ENCODE measurements at places on chromosomes 1 and 21.
A peak's percentile ranks its signal among the peaks of the same experiment; 100 is the strongest.

DNA sequence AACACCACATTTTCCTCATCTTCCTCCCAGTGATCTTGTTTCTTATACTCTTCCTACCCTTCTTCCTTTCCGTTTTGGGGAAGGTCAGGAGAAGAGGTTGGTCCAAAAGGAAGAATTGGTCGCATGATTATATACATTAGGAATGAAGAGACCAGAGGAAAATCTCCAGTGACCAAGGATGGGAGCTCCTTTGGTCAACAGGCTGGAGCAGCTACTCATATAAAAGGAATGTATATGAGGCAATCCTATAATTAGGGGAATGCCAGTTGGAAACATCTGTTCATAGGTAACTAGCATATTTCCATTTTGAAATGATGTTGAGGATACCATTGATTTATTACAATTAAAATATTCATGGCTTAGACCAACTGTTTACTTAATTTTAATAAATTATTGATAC lies 114.5 kb downstream of the LRRC40 start:
- no peak for DNase-seq

DNA sequence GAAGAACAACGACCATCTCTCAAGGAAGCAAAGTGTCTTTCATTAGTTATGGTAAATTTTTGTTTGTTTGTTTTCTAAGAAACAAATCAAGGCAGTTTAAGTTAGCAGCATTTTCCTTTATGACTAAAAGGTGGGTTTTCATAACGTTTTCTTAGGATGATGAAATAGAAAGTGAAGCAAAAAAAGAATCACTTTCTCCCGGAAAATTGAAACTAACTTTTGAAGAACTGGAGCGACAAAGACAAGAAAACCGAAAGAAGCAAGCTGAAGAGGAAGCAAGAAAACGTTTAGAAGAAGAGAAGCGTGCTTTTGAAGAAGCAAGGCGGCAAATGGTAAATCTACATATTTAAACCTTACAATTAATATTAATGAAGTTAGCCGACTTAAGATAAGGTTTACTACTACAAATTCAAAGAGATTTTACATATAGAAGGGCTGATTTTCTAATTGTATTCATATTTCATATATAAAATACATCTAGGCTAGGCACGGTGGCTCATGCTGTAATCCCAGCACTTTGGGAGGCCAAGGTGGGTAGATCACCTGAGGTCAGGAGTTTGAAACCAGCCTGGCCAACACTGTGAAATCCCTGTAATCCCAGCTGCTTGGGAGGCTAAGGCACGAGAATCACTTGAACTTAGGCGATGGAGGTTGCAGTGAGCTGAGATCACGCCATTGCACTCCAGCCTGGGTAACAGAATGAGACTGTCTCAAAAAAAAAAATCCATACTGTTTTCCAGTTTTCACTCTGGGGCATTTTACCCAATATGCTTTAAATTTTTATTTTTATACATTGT lies 38.3 kb downstream of the NEXN start:
- no peak for DNase-seq

DNA sequence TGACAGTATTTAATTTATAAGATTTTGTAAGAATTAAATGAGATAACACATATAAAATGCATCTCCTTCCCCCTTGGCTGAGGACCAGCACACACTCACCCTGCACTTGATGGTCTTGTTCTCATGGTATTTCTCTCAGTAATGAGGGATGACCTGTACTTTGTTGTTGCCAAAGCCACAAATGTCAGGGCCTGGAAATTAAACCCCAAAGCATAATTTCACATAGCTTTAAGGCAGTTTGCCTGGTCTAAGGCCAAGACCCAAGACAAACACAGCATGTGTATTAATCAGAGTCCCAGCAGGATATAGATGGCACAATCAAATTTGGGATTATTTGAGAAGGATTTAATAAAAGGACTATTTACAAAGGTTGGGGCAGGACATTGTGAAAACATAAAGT lies 48.6 kb upstream of the EPS15 start:
- DNase-seq = no peak

DNA sequence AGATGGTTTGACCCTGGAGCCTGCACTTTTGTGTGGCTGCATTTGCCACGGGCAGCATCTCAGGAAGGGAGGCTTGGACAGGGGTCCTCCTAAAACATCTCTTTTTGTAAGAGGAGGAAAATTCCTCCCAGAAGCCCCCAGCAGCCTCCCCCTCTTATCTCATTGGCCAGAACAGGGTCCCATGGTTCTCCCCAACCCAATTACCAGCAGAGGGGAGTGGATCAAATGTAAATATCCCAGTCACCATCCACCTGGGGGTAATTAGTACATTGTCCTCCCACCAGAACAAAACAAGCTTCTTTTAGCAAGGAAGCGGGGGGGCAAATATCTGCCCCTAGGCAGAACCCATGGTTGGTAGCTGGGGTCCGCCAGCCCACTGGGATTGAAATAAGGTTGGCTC lies 44.7 kb upstream of the TENT5B start:
- DNase-seq = no peak

GRCh38 chr1:101307985-101308689 lies 71.3 kb downstream of the S1PR1 start:
- DNase-seq = no peak

- DNase-seq = no peak
These were observed 4.2 kb downstream of the CLIC6 start for GRCh38 chr21:34673006-34673405.

DNA sequence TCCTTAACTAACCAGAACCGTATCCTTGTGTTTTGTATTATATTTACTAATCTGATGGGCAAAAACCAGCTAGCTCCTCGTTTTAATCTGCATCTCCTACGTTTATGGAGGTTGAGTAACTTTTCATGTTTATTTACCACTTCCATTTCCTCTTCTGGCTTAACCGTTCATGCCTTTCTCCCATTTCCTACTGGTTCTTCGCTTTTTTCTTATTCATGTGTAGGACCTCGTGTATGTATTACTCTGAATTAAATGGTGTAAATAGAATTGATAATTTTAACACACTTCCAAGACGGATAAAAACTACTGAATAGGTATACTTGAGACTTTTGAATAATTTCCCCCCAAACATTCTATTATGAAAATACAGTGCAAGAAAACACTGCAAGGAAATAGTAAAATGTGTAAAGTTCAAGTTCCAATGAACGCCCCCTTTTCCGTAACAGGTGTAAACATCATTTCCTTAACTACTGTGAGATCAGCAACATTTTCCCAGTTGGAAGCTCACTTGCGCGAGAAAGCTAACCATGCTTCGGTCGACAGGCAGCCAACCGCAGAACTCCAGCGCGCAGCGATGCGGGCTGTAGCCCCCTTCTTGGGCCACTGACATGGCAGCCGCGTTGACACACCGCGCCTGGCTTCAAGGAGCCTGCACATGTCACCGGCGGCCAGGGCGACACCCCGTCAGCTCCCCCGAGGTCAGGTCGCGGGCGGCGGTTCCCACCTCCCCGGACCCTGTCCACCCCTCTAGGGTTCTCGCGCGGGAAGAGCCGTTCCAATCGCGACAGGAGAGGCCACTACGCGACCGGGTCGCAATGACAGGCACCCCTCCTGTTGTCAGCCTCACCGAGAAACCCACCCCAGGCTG lies 816 bp downstream of the EDEM3 start:
- DNase-seq = peak; percentile 64

DNA sequence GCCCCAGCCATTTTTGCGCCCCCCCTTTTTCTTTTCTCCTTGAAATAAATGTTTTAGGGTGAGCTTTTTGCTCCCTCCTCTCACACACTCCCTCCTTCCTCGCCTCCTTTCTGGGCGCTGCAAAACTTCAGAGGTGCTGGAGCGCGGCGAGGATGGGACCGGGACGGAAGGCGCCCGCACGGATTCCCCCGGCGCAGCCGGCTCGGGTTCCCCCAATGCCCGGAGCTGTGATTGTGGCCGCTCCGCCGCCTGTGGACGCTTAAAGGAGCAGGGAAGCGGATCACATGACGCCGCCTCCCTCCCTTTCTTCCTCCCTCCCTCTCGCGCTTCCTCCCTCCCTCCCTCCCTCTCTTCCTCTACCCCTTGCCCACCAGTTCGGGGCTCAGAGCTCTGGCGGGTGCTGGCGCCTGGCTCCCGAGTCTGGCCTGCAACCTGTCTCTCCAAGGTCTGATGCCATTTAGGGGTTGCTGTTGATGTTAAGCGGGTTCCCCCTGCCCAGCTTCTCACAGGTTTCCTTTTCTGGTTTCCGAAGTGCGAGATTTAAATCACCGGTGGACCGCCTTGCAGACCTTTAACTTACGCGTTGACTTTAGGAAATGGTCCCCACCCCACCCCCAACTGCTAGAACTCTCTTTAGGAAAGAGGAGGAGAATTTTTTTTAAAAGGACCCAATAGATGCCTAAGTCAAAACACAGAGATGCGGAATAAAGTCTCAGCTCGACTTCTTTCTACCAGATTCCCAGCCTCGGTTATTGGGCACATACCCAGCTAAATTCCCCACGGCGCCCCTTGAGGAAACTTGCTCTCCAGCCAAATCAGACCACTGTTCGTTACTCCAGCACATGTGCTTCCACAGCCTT lies at the start of gene WLS:
WLS (minus strand) TSS at position 235 of the 860 bp plus-strand sequence; CDS start at position 11, 224 bp downstream.
- no peak for DNase-seq

DNA sequence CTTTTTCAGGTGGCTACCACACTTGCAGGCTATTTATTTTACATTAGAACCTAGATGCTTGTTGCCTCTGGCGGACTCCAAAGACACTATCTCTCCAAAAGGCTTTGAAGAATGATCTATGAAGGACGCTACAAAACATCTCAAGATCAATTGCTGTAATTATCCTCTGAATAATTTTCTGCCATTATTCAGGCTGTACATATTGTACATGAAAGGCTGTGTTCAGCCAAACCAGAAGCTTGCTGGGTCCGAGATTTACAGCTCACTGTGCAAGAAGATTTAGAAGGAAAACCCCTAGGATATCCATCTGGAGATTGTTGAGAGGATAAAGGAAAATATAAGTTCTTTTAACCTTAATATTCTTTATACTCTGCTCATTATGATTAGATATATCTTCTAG lies 523.6 kb upstream of the PLXNA2 start:
- DNase-seq = no peak

- no peak for DNase-seq
These were observed 153.8 kb upstream of the C1orf105 start for GRCh38 chr1:172266528-172267174.

GRCh38 chr1:202125611-202126010 lies 2.9 kb downstream of the GPR37L1 start:
- DNase-seq = no peak

DNA sequence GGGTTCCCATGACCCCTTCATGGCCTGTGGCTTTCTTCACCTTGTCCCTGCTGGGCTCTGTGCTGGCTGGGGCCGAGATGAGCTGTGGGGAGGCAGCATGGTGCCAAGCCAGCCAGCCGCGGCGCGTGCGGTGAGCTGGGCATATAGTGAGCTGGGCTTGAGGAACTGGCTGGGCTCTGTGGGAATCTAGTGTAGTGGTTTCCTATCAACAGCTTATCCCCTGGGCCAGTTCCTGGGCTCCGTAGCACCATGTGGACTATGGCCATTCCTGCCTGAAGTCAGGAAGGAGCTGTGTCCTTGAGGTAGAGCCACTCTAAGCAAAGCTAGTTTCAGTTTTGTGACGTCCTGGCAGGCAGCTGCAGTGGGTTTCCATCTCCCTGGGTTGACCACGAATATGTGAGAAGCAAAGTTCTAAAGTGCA lies 1.8 kb downstream of the NCMAP start:
- no peak for DNase-seq

GRCh38 chr1:247360116-247360898 lies 28.6 kb upstream of the ZNF496 start:
- peak; percentile 70 for DNase-seq

DNA sequence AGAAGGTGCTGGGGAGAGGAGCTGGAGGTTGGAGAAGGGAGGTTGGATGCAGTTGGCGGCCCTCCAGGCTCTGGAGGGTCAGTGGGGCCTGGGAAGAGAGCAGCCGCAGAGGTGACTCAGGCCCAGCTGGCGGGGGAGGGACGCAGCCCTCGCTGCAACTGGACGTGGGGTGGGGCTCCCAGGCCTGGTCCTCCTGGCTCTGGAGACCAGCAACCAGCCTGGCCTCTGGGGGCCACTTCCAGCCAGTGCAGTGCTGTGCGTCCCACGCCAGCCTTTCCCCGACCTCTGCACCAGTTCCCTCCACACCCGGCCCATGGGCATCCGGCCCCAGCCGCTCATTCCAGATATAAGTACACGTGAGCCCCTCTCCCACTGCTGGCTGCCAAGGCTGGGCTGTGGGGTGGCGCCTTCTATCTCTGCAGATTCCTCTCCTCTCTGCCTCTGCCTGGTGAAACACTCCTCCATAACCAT lies 38.0 kb upstream of the COL18A1 start:
- DNase-seq = no peak

DNA sequence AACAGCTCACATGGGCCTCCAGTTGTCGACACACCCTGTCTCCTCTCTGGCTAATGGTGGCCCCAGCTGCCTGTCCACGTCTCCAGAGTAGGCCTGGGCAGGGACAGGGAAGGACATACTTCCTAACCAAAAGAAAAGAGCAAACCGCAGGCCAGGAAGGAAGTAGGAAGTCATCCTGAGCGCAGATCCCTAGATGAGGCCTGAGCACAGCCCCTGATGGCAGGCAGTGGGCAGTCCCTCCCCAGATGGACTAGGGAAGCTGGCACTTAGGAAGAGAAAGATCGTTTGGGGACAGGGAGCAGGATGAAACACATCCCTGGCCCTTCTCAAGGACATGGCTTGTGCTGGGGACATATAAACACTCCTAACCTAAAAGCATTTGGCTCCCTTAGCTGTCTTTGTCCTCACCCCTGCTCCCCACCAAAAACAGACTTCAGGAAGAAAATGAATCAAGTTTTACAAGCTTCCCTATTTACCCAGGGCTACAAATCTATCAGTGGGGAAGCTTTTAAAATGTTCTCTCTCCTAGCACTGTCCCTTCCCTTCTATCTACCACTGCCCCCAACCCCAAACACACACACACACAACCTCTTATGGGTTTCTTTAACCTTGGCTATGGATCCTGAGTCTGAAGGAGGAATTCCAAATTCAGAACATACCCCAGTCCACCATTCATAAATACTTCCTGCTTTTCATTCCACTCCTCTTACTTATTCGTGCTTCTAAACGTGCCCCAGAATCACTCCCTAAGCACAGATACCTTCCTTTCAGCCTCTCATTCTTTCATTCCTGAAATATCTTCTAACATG lies 21.1 kb downstream of the SSBP3 start:
- no peak for DNase-seq

GRCh38 chr1:151989211-151989862 lies 4.3 kb downstream of the S100A10 start:
- DNase-seq = peak; percentile 83

DNA sequence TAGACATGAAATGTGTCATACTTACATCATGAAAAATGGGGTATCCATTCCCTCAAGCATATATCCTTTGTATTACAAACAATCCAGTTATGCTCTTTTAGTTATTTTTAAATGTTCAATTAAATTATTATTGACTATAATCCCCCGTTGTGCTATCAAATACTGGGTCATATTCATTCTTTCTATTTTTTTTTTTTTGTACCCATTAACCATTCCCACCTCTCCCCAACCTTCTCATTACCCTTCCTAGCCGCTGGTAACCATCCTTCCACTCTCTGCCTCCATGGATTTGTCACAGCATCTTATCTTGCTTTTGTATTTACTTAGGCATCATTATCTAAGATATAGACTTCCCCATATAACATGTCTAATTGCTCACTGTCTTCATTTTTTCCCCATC lies 15.8 kb downstream of the ATG4C start:
- DNase-seq = no peak
